Activated CD4-positive, CD25-positive, alpha-beta regulatory T cell treated with anti-CD3 and anti-CD28 coated beads, Interleukin-2, amount 50 U/mL, for 24 hours (primary cell): ENCODE measurements at places on chromosomes 5 and 9.
A peak's percentile ranks its signal among the peaks of the same experiment; 100 is the strongest.

DNA sequence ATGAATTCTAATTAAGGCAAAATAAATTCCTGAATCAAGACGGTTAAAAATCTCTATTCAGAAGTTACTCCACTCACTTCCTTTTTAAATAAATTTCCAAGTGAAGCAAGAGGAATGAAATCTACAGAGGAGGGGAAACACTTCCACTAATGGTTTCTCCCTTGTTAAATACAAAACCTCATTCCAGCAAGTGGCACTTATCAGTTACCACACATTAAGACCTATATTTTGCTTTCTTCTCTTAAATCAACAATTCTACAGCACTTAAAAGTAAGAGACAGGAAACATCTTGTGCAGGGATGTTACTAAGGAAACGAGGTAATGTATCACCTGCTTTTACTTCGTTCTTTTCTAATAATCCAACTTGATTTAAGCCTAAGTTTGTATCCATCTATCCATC lies 172.6 kb downstream of the RAPGEF6 start:
- ATAC-seq: no peak

DNA sequence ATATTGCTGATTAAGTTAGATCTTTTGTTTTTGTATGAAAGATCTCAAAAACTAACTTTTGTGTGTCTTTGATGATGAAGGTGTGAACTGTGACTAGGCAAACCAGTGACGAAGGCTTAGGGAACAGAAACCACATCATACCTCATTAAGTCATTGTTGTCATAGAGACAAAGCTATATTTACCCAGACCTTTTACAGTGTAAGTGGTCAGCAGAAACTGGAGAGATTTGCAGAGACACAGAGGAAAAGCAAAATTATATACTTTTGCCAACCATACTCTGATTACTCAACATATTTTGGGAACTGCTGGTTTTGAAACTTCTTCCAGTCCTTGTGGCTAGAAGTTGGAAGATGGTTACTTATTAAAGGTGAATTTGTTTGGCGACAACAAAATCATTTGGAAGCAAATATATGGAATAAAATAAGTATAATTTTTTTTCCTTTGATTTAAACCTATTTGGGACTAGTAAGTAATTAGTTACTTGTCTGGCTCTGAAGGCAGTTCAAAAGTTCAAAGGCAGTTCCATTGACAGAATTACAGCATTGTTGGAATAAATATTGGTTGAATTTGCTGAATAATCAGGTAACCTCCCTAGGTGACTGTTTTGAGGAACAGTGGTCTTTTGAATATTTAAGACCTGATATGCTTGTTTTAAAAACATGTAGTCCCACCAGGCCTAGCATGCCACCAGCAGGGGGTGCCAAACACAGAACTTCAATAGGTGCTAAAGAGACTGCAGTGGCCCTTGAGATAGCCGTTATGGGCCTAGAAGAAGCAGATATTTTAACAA lies 103.8 kb downstream of the RPS23 start:
- ATAC-seq: peak; percentile 89

DNA sequence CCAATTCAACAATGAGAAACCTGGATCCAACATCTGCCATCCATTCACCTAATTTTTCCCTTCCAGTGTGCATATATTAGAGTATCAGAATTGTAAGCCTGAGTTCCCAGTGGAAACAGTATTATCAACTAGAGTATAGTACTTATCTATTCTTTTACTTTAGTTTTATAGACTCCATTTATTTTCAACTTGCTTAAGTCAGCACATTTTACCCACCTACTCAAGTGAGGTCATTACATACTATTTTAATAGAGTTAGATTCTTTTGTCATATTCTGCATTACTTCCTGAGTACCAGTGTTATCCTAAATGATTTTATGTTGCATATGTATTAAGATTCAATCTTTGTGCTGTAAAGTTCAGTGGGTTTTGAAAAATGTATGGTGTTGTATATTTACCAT lies 1393.3 kb downstream of the MAT2B start:
- no peak for ATAC-seq

- ATAC-seq: no peak
Observed at GRCh38 chr5:169591636-169592035, 8.1 kb downstream of the SPDL1 start.

GRCh38 chr5:166083183-166083959 lies 2208.1 kb upstream of the WWC1 start:
- no peak for ATAC-seq

GRCh38 chr9:86753836-86754235 lies 193.5 kb downstream of the GAS1 start:
- ATAC-seq: no peak
